Camera-type eye (tissue), 1 donor: ENCODE measurements at places on chromosomes 6 and 20. TPM values are rescaled to one million over a fixed set of nuclear protein-coding genes. Genes with fewer than 3 reads are reported as not detected.

Gene PGC
- not detected for total RNA-seq

Gene KLC4
- total RNA-seq: 63.3 TPM

Gene UBE2C
- total RNA-seq: 15.3 TPM

Gene TAGAP
- total RNA-seq: 1.4 TPM

Gene HLA-DPB1
- 6.7 TPM for total RNA-seq

Gene SFTA2
- total RNA-seq: not detected

Gene EPHA7
- total RNA-seq: 39.6 TPM

Gene SAMD5
- total RNA-seq: 23.1 TPM

Gene RNF182
- total RNA-seq: 18.4 TPM

Gene TNXB
- total RNA-seq: 129 TPM

Gene CEP57L1
- 40.7 TPM for total RNA-seq

Gene CLIC5
- total RNA-seq: 19.5 TPM

Gene SLC22A3
- total RNA-seq: 6.1 TPM

Gene RNF217
- 24.9 TPM for total RNA-seq

Gene GABRR1
- 4.6 TPM for total RNA-seq

Gene ESR1
- 0.60 TPM for total RNA-seq

Gene SMOC2
- 56.6 TPM for total RNA-seq
